ENCODE measurements at places on chromosomes 7 and 10.

DNA sequence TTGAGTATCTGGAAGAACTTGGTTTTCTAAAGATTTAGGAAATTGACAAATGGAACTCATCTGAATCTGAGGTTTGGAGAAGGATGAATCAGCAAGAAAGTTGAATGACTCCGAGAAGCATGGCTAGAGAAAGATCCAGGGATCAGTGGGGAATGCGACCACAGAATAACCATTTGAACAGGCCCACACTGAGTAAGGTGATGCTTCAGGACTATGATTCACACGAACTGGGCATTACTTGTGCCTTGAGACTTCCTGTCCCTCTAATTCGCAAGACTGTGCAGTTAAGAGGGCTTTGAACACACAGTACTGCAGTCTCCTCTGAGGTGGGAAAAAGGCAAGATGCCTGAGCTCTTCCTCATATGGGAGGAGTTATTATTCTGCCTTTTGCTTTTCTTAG, 395.5 kb upstream of the POM121L12 start:
- DNase-seq: no peak

- no peak for DNase-seq
These were observed 11.4 kb upstream of the KCTD7 start for GRCh38 chr7:66617295-66617694.

DNA sequence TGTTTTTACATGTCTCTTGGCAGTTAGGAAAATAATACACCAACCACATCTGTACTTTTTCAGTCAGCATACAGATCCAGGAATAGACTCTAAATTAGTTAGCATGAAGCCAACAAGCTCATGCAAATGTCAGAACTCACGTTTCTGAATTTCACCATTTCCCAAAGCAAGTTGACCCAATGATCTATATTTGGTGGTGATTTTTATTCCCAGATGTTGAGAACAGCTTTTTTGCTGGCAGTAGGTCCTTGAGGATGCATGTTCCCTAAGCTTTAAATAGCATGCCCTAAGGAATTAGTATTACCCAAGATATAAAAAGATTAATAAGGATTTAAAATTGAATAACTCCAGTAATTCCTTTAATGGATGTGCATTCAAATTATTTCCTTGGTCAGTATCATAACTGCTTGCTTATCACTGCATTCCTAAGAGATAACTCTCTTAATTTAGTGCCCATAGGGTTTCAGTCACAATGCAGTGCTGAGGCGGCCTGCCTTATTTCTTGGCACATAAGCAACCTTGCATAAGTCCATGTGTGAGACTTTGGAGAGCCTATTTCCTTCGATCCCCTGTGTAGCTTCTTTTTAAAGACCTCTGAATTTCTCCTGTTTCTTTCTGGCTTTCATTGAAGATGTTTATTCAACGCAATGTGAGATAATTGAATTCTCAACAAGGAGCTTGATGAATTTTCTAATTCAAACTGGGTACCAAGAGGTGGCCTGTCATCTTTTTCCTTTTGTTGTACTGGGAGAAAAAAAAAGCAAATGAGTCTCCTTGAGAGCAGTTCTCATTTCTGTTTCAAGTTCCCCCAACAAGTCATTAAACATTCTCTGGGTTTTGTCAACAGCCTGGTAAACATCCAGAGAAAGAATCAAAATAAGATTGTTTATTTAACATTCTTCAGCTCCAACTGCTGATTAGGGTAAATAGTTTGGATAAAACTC, 135.3 kb upstream of the MEOX2 start:
- no peak for DNase-seq

DNA sequence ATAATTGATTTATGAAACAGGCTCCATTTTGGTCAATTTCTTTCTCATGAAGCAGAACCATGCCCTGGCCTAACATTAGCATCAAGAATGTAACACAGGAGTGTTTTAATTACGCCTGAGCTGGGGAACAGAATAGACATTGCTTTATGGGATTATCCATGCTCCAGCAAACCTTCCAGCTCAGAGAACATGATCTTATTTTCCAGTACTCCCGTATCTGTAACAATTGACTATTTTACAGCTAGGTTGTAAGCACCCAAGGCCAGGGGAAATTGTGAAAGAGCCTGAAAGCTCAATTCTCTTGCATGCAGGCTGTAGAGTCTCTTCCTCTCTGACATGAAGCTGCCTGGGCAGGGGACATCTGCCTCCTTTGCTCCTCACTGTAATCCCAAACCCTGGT, 30.8 kb upstream of the CRYGN start:
- no peak for DNase-seq

DNA sequence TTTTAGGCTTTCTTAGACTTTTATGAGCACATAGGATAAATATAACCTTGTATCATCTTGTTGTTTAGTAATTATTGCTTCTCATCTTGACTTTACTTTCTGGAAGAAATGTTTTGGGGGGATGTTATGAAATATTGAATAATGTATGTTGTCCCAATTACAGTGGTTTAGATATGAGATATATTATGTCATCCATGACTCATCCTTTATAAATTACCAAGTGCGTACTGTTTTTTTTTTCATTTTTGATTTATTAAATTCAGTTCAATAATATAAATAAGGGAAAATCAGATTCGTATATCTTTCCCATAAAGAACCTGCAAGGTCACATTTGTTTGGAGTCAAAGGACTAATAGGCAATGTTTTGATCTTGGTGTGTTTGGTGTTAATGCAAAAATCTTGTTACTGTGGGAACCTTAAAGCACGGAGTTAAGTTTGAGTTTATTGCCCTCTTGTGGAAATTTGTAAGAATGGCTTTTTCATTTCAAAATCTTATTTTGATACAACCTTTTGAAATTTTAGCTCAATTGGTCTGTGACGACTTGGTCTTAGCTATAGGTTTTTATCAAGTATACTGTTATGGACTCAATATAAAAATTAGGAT, 108.6 kb downstream of the SRI start:
- no peak for DNase-seq

- DNase-seq: no peak
These were observed 490 bp downstream of the TNS3 start for GRCh38 chr7:47581438-47581803.

DNA sequence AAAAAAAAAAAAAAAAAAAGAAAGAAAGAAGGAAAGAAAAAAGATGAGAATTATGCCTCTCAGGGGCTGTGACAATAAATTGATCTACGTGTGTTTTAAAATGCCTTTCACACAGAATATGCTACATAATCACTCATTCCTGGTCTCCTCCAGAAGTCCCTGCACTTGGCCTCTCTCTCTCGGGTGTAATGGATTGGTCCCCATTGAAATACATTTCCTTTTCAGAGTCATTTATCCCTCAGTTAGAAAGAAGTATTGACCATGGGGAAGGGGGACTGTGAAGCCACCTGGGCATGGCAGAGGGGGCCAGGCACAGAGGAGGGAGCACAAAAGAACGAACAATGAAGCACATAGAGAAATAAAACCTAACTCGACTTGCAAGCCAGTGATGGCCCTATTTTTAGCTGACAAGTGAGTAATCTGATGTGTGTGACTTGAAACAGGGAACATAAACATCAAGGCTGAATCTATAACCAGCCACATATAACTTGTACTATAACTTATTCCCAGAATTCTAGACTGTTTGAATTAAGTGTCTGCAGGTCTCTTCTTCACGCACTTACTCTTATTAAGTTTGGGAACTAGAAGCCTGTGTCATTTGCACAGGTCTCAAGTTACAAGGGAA, 490.8 kb downstream of the KCNMA1 start:
- DNase-seq: no peak
